ENCODE measurements at places on chromosomes 1 and 21. TPM values are rescaled to one million over a fixed set of nuclear protein-coding genes. Genes with fewer than 3 reads are reported as not detected.

The RIIAD1 gene
- polyA plus RNA-seq: not detected

- no peak overlapping the region for H3K4me3 ChIP-seq
- no peaks in the 10 kb centered on the region for H3K36me3 ChIP-seq
- H3K27me3 ChIP-seq: peaks cover 7% of the 10 kb centered on the region
- no peak overlapping the region for H3K27ac ChIP-seq
- peaks cover 9% of the 10 kb centered on the region for H3K4me1 ChIP-seq
These were observed 199.1 kb downstream of the HIVEP3 start for GRCh38 chr1:41719590-41719989.

- no peak overlapping the region for H3K4me3 ChIP-seq
- H3K27me3 ChIP-seq: no peaks in the 10 kb centered on the region
- H3K27ac ChIP-seq: no peak overlapping the region
- no peaks in the 10 kb centered on the region for H3K4me1 ChIP-seq
These were observed 82.9 kb downstream of the TBX15 start for GRCh38 chr1:118905196-118905595.

DNA sequence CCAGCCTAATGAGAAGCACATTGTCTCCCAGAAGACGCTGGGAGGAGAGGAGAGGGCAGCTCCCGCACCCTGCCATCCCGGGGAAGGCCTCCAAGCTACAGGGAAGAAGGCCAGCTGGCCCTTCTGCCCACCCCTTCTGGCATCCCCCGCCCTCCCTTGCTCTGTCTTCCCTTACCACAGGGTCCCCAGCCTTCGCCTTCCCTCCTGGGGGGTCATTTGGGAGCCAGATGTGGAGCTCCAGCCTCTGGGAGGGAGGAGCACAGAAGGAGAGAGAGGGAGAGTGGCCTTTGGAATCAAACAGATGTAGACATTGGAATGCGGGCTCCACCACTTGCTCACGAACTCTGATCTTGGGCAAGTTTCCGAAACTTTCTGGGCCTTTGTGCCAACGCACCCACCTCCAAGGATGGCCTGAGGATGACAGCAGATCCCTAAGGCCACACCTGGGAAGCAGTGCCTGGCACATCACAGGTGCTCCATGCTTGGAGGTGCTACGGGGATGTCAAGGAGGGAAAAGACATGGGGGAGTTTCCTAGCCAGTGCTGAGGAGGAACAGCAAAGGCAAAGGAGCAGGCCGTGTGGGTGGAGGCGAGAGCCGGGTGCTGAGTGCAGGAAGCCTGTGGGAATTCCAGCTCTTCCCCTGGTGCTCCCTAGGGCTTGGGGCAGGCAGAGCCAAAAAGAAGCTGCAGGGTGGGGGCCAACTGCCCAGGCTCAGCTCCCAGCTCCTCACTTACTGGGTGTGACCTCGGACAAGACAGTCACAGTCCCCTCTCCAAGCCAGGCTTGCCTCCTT, 23.1 kb upstream of the RSPO1 start:
- peaks cover 9% of the 10 kb centered on the region for H3K27me3 ChIP-seq
- H3K4me3 ChIP-seq: no peak overlapping the region
- peaks cover 8% of the 10 kb centered on the region for H3K4me1 ChIP-seq
- no peaks in the 10 kb centered on the region for H3K36me3 ChIP-seq
- DNase-seq: no peak

The CFHR3 gene
- not detected for polyA plus RNA-seq

All from keratinocyte (primary cell).